ENCODE measurements at places on chromosomes 5 and 9. TPM values are rescaled to one million over a fixed set of nuclear protein-coding genes. Genes with fewer than 3 reads are reported as not detected.
A peak's percentile ranks its signal among the peaks of the same experiment; 100 is the strongest.

DNA sequence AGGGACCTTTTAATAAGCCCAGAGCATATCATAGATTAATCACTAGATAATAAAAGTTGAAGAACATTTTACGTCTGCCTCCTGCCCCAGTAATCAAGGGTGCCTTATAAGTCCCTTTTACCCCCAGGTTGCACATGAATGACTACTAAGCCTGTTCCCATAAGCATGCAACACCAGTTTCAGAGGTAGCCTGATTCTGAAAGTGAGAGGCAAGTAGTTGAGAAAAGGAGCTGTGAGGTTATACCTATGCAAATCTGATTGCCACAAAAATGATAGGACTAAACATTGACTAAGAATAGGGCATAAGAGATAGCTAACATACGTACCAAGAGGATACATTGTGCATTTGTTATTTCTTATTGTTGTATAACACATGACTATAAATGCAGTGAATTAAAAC lies 681.9 kb downstream of the ISL1 start:
- DNase-seq = no peak

DNA sequence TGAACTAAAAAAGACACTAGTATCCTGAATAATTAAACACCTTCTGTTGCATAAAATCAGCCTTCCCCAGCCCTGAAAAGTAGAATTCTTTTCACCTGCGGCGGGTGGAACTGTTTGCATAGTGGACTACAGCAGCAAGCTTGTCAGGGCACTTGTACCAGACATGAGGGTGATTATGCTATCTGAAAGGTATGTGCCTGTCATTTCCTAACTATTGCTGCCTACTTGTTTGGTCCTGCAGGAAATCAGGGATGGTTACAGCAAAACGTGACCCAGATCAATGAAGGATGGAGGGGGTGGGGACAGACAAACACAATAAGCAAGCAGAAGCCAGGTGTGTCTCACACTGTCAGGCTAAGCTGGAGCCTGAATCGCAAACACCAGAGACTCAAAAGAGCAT lies 385.6 kb downstream of the MLLT3 start:
- DNase-seq = no peak

- DNase-seq = peak; percentile 49
These were observed 21.9 kb downstream of the DEPDC1B start for GRCh38 chr5:60677850-60678664.

The TXN gene
- total RNA-seq = 347 TPM

- peak; percentile 75 for DNase-seq
These were observed 937 bp upstream of the SLC26A2 start for GRCh38 chr5:149959406-149960236.

GRCh38 chr5:103657301-103657700 lies 94.7 kb upstream of the NUDT12 start:
- DNase-seq = no peak

- no peak for DNase-seq
These were observed 1110.6 kb downstream of the DTWD2 start for GRCh38 chr5:117877731-117878130.

DNA sequence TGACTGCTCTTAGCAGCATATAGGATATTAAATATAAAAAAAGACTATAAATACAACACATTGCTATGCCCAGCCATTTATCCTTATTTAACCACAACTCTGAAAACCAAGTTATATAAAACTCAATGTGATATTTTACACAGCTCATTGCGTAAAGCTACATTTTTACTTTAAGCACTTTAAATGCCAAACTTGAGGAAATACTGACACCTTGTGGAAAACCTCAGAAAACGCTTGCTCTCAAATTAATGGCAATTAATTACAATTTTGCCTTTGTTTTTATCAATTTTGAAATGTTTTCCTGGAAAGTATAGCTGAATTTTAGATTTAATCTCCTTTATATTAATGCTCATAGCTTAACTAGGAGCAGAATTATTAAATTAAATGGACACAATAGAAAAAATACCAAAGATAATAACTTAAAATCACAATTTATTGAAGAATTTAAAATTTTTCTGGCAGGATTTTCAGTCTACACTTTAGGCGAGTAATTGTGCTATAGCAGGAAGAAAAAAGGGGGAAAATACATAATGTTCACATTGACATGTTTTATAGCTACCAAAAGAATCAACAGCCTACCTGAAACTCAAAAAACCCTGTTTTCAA lies 25.2 kb upstream of the PLAC8L1 start:
- peak; percentile 31 for DNase-seq

DNA sequence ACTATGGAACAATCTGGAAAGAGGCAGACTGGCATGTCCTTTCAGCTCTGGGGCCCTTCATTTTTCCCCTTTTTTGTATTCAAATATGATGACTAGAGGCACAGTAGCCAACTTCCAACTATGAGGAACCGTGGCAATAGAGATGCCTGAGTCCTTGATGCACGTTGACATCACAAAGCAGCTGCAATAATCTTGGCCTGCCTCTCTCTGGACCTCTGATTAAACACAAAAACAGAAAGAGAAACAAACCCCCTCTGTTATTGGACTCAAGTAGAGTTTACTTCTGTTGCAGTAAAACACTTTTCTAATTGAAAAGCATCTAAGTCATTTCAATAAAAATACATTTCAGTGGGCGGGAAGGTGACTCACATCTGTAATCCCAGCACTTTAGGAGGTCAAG lies 122.2 kb upstream of the GRAMD2B start:
- DNase-seq = no peak
